CD4-positive, alpha-beta T cell treated with Interleukin-6 at 100 ng/mL for 8 hours (primary cell): ENCODE measurements at places on chromosomes 6 and 20.

GRCh38 chr6:164507206-164507940, 802.0 kb downstream of the C6orf118 start:
- DNase-seq, result no peak

GRCh38 chr6:33205191-33206026, 954 bp downstream of the HSD17B8 start:
- DNase-seq, result no peak

DNA sequence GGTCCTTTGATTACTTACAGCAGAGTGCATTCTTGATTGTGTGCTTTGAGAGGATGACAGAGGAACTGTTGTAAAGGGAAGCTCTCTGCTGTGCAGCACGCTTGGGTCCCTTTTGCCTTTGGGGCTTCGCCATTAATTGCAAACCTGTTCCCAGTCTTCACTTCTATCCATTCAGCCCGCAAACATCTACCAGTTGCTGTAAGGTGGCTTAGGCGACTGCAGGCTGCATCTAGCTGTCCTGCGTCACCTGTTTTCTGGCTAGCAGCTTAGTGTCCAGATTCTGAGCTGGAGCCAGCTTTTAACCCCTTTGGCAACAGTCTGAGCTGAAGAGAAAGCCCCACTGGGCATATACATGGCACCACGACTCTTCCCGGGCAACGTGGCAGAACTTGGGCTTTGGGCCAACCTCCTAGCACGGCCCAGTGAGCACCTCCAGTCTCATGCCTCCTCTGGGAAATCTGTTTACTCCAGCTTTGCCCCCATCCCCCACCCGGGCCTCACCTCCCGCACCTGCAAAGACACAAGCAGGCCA, 2.5 kb upstream of the FASTKD5 start:
- no peak for DNase-seq

DNA sequence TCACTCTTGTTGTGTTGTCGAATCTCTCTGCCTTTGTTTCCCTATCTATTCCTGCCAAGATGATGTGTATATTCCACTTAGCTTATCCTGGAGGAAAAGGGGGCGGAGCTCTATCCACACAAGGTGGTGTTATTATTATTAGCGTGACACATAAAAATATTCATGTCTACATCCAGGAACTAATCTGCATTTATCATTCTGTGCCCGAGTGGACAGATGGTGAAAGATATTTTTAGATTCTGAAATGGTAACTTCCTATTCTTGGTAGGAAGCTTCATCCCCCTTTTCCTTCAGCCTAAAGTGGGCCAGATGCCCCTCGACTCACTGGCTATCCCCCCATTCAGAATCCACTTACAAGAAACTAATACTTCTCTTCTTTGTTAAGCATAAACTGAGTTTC, 2.0 kb downstream of the XKR7 start:
- DNase-seq, result no peak

DNA sequence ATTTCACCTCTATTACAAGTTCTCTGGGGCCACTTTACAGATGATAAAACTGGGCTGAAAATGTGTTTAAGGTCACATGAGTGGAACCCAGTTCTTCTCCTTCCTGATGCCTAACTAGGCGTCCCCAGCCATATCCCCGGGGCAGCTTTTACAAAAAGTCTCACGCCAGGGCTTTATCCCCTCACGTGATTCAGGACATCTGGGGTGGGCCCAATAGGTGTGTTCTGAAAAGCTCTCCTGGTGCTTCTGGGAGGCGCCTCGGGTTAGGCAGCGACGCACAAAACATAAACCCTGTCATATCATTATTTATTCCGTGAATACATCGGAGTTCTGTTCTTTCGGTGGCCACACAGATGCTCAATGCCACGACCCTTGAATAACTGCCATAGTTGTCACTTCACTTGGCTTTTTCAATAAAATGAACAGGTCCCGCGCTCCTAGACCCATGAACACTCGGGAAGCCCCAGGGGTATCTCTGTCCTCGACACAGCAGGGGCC, 32.1 kb downstream of the SF3B5 start:
- DNase-seq, result no peak

GRCh38 chr6:110036408-110037302, 58.5 kb downstream of the GPR6 start:
- DNase-seq, result no peak

DNA sequence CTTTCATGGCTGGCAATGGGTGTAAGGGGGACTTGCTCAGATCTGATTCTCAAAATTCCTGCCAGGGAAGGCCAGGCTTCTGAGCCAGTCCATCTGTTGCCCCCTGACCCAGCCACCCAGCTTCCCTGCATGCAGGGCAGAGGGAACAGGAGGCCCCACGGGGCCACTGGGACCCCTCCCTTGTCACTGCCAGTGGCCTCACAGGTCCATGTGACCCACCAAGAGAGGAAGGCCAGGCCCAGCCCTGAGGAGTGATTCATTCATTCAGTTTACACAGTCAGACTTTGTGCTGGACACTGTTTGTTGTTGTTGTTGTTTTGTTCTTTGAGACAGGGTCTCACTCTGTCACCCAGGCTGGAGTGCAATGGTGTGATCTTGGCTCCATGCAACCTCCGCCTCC, 39.5 kb downstream of the UBE2V1 start:
- no peak for DNase-seq

DNA sequence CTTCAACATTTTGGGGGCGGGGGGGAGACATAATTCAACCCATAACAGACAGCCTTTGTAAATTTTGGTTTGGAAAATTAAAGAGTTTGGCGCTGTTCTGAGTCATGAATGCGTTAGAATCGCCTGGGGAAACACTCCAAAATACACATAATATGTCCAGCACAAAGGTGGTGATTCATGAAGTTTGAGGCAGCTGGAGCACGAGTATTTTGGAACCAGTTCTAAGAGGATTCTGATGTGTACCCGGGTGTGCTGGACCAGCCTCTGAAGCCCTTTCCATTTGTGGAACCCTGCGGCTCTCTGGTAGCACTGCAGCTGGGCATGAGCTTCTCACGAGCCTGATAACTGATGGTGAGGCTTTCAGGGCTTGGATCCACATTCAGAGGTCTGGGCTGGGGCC, 4.7 kb downstream of the GMPR start:
- DNase-seq, result no peak

GRCh38 chr20:7137395-7138151, 370.1 kb downstream of the BMP2 start:
- no peak for DNase-seq

DNA sequence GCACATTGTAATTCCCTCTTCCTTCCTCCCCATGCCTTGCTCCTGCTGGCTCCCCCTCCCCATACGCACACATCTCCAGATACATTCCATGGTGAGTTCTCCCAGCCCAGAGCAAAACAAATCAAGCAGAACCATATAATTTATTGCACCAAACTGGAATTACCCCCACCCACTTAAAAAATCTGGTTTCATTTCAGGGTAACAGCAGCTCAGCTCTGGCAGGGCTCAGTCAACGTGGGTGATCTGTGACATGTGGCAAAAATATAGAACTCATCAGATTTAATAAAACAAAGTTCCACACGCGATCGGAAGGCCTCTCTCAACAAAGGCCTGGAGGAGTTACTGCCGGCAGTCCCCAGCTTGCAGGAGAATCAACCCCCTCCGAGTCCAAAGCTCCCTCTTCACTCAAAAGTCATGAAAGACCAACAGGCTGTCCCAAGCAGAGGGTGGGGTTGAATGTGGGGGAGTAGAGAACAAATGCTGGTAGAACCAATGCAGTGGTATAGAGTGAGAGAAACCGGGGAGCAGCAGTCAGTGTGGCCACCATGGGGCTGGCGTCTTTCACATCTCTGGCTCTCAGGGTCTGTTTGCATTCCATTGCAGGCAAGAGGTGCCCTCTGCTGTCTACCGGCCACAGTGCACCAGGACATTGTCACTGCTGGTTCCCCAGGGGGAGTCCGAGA, 323.3 kb upstream of the NT5E start:
- no peak for DNase-seq

DNA sequence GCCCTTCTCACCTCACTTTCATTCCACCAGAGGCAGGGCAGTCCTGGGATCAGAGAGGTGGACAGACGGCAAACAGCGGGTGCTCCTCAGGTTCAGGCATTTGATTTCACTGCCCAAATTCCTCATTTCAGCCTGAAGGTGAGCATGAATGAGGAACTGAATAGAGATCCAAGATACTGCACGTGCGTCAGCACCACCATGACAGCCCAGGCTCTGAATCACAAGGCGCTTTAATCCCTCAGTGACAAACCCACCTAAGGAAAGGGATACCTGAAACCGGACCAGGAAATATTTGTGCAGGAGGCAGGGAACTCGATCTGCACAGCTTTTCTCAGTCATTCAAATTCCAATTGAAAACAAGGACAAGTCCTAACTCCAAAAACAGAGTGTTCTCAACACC, 174.8 kb upstream of the HEY2 start:
- DNase-seq, result no peak

DNA sequence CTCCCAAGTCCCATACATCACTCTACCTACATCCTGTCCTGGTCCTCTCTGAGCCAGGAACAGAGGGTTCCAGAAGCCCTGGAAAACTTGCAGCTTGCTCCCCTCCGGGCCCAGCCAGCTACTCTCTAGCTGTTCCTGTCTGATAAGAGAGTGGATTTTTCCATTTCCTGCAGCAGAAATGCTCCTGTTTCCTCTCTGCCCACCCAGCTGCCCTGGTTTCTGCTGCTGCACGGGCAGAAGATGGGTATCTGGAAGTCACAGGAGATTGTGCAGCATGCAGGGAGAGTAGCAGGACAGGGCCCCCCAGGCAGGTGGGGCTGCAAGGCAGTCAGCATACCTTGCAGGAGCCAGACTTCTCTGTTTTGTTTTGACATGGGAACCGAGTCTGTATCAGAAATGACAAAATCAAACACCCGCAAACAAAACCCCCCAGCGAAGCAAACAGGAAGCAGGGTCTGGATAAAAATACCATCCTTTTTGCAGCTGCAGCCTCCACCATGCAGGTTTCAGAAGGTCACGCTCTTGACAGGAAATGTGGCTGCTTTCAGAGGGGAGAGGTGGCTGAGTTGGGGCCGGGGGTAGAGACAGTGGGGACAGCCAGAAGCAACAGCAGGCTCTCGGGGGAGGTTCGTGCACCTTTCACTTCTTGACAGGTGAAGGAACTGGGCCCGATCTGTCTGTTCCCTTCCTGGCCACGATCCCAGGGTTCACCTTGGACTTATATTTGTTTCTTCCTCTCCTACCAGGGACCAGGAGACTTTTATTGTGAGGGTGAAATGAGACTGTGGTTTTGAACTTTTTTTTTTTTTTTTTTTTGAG, 50.8 kb upstream of the FAM83D start:
- DNase-seq, result peak; percentile 75

- DNase-seq, result no peak
Observed at GRCh38 chr20:34883809-34884208, 7.4 kb downstream of the ACSS2 start.

DNA sequence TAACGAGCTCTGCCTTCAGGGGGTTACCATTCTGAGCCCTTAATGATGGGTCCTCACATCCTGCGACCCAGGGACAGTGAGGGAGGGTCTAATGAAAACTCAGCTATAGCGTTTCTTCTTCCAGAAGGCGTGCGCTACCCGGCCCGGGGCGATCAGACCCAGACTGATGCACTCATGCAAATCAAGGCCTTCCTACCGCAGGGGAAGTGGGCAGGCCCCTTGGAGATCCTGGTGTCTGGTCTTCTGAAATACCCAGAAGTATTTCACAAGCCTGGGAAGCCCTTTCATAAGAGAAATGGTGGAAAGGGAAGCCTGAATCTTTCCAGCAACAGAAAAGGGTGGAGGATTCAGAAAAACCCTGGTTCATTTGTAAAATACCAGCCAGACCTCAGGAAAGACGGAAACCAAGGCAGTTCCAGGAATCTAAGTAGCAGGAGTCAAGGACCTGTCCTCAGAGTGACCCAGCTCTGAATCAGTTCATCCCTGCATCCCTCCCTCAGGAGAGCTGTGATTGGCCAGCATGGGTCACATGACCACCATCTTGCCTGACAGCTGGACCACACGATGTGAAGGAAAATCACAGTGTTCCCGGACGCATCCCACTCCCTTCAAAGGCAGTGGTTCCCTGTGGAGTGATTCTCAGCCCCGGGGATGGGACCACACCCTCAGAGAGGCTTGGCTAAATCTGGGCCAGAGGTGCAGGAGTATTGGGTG, 12.7 kb downstream of the BFSP1 start:
- DNase-seq, result no peak

DNA sequence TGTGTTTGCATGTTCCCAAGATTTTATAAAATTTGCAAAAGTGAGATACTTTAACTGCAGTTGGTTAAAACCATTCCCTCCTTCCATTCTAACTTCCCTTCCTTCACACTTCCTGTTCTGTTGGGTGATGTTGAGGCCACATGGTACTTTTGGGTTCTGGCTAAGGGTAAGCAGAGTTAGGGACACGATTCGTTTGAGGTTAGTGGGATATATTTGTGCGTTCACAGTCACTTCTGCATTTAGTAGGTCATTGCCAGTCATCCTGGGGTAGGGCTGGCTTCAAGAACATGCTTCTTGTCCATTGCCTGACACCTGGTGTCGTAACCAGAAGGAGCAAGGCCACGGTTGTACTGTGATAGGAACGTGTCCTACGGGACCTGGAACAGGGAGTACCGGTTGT, 340.1 kb downstream of the ZFAND3 start:
- no peak for DNase-seq

DNA sequence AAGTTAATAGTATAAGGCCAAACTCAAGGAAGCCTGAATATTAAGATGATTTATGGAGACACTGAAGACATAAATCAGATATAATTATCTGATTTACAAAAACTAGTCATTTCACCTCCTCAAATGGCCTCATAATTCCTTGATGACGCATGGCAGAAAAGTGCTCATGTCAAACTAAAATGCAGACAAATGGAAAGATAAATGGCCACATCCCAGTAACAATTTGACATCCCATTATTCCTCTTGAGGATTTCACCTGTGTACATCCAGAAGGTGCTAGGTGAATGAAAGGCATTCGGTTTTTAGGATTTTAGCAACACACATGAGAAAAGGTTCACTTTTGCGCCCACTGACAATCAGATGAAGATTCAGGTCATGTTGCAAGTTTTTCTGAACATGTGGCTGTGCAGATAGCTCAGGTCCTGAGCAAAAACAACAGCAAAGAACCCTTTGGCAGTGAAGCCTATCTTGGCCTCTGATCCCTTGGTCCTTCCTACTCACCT, 24.2 kb downstream of the SGK1 start:
- no peak for DNase-seq

GRCh38 chr6:17268114-17268513, 13.0 kb upstream of the RBM24 start:
- DNase-seq, result no peak

GRCh38 chr6:19465760-19466159, 371.4 kb upstream of the ID4 start:
- no peak for DNase-seq

GRCh38 chr6:138774370-138774769, 801 bp downstream of the CCDC28A start:
- DNase-seq, result no peak

GRCh38 chr6:117919775-117920729, 13.0 kb downstream of the SLC35F1 start:
- DNase-seq, result no peak

DNA sequence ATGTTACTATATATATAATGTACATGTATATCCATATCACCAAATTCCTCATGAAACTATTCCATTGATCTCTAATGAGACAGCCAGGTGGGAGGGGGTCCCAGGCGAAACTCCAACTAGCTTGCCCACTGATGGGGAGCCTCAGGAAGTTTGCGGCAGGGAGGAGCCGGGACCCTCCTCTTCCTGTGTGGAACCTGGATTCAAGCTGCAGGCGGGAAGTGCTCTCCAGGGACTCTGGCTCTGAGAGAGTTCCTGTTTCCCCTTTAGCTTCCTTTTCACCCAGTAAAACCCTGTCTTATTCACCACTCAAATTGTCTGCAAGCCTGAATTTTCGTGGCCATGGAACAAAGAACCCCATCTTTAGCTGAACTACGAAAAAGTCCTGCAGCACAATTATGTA, 152.2 kb downstream of the OPN5 start:
- no peak for DNase-seq
